Brain pericyte (primary cell): ENCODE measurements at places on chromosomes 2 and 18.

DNA sequence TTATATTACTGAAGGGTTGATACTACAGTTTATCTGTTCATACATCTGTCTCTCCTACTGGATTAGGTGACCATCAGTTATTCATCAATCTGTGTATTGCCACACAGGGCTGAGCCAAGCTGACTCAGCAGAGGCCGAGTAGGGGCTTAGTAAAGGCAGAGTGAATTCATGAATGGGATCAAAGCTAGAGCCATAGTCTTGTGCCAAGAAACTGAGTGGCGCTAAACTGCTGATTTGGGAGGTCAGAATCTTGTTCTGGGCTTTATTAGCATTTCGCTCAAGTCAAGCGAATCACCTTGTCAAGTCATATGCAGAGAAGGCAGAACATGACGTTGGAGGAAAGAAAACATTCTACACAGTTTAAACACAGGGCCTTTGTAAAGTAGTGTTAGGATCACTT lies 34.1 kb downstream of the SOCS6 start:
- DNase-seq = no peak

- no peak for DNase-seq
Observed at GRCh38 chr2:198259496-198259895, 455.1 kb downstream of the PLCL1 start.

GRCh38 chr2:26001743-26002351 lies 19.6 kb upstream of the KIF3C start:
- DNase-seq = no peak

DNA sequence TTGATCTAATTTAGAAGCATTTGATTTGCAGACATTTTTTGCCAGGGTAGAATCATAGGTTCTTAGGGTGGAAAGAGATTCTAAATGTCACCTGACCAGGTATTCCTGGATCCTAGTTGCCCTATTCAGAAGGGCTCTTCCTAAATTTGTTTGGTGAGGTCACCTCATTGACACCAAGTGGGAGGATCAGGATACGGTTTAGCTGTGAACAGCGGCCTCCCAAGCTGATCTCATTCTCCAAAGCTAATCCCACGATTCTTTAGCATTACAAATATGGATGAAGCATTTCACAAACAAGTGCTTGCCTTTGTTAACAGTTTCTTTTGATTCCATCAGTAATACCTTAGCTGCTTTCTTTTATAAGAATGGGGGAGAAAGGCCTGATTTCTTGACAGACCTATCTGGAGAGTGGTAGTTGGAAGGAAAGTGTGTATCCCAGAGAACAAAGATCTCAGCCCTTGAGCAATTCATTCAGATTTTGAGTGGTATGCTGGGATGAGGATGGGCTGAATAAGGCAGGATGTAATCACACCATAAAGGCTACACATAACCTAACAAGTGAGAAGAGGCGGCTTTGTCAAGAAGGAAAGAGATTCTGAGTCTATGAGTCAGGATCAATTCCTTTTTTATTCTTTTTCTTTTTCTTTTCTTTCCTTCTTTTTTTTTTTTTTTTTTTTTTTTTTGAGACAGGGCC lies 16.6 kb downstream of the KCTD1 start:
- DNase-seq = no peak

DNA sequence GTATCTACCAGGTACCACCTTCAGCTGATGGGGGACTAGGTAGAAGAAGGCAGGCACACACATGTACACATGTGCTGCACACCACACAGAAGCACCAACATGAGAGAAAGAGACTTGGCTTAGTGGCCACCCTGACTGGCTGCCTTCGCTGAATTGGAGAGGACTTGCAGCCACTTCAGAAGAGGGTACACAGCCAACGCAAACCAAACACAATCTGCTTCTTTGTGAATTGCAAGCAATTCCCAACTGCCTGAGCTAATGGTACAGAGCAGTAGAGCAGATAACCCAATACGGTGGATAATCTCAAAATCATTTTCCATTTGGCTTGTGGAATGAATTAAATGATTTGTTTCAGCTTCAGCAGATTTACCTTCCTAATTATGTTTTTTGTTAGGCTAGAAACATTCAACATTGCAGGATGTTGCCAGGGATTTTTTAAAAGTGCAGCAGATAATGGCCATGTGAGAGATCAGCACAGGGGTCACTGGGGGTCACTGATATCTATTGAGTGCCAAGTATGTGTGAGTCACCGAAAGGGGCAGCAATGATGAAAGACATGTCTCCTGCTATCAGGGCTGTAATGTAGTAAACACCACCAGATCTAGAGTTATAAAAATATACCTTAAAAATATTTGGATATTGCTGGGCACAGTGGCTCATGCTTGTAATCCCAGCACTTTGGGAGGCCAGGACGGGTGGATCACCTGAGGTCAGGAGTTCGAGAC lies 652.6 kb downstream of the BCL11A start:
- DNase-seq = no peak

DNA sequence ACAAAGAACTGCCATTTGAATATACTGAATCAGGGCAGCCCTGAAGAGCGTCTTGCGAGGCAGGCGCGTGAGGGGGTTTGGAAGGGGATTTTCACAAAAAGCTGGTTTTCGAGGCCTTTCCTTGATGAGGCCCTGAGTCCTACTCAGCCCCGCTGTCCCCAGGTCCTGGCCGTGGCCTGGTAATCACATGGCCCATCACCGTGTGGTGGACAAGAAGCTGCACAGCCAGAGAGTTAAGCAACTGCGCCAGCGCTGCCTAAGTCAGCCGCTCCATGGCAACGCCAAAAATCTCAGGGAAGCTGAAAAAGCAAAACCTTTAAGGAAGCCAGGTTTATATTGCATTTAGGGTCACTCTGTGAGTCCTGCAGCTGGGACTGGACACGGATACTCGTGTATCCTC lies 341.2 kb upstream of the MYT1L start:
- no peak for DNase-seq

DNA sequence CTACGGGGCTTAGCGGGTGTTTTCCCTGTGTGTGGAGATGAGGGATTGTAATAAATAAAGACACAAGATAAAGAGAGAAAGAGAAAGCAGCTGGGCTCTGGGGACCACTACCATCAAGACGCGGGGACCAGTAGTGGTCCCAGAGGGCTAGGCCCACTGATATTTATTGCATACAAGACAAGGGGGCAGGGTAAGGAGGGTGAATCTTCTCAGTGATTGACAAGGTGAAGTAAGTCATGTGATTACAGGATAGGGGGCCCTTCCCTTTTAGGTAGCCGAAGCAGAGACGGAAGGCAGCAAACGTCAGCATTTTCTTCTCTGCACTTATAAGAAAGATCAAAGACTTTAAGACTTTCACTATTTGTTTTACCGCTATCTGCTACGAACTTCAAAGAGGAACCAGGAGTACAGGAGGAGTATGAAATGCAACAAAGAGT lies 4.5 kb upstream of the GAL3ST2 start:
- DNase-seq = no peak

DNA sequence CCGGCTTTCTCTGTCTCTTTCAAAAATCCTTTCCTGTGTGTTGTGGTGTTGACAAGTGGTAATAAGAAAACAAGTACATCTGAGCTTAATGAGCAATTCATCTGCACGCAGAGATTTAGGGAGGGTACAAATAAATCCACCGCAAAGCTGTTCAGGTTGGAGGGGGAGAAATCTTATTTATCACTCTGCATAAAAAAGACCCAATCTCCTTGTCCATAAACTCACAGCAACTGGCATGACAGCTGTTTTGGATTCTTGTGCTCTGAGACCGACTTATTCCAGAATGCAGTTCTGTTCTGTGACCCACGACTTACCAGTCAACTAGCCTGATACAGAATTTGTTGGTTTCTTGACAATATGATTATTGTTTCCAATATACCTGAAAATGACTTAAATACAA lies 380.1 kb downstream of the SOX11 start:
- no peak for DNase-seq

GRCh38 chr2:65957454-65957853 lies 477.5 kb upstream of the MEIS1 start:
- DNase-seq = no peak

DNA sequence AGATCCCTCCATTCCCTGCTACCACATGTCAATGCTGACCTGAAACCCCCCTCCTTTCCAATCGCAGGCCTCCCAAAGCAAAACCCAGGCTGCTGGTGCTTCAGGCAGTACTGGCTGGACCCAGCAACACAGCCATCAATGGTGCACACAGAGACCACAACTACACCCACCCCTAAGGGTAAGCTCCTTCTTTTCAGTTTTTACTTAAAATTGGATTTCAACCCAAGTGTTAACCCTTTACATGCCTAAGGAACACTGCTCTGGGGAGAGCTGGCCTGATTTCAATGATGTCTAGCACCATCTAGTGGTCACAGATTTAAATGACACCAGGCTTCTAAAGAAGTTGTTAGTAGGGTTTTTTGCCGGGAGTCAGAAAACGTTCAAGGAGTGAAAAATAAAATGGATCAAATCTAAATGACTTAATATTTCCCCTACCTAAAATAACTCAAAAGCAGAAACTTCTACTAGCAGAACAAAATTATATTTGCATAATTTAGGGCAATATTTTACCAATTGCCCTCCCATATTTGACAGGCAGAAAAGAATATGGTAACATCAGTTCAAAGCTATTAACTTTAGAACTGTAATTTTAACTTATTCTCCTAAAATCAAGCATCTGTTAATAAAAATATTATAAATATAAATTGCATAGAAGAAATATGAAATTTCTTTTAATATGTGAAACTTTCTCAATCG lies 24.6 kb downstream of the FECH start:
- no peak for DNase-seq

- no peak for DNase-seq
Observed at GRCh38 chr2:106085181-106085940, 108.7 kb downstream of the UXS1 start.

GRCh38 chr2:41222593-41222992 lies 770.7 kb upstream of the SLC8A1 start:
- no peak for DNase-seq

DNA sequence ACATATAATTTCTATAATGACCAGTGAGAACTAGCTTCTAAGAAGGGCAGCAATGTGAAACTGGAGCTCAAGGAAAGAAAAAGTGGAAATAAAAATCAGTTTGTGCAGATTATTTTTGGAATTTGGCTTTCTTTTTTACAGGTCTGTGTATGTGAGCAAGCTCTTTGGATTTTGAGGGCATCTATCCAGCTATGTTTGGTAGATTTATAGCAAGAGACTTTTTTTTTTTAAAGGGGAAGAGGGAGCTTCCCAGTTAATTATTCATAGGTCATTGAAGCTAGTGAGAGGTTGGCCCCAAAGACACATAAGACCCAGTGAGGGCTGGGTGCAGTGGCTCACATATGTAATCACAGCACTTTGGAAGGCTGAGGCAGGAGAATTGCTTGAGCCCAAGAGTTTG lies 24.0 kb upstream of the COLEC12 start:
- DNase-seq = no peak

DNA sequence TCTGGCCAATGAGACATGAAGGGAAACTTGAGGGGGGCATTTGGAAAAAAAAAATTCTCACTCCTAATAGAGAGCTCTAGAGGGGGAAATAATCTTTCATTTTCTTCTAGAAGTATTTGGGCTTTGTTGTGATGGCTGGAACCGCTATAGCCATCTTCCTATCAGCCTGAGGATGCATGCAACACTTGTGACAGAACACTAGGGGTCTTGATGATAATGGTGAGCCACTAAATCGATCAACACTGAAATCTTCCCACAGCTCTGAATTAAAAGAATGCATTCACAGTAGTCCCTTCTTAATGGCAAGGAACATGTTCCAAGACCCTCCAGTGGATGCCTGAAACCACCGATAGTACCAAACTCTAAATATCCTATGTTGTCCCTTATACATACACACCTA lies 325.3 kb downstream of the LNPK start:
- DNase-seq = no peak

DNA sequence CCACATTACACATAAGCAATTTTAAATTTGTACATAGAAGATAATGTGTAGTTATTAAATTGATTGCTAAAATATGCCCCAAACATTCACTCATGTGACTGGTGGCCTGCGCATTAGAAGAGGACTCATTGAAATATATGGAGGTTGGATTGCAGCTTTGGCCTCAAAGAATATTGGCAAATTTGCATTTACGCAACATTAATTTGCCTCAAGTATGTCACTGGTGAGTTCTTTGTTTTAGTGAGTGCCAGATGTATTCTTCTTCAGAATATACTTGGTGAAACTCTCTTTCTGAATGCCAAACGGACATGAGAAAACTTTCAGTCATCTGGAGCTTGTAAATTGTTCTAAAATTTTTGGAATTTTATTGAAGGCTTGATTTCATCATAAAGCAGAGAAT lies 5.9 kb upstream of the EFEMP1 start:
- no peak for DNase-seq

GRCh38 chr2:187878112-187878511 lies 323.9 kb upstream of the TFPI start:
- no peak for DNase-seq

GRCh38 chr2:81206216-81206615 lies 901.7 kb upstream of the LRRTM1 start:
- DNase-seq = no peak

- no peak for DNase-seq
Observed at GRCh38 chr2:240289701-240290431, 145.6 kb upstream of the GPC1 start.

DNA sequence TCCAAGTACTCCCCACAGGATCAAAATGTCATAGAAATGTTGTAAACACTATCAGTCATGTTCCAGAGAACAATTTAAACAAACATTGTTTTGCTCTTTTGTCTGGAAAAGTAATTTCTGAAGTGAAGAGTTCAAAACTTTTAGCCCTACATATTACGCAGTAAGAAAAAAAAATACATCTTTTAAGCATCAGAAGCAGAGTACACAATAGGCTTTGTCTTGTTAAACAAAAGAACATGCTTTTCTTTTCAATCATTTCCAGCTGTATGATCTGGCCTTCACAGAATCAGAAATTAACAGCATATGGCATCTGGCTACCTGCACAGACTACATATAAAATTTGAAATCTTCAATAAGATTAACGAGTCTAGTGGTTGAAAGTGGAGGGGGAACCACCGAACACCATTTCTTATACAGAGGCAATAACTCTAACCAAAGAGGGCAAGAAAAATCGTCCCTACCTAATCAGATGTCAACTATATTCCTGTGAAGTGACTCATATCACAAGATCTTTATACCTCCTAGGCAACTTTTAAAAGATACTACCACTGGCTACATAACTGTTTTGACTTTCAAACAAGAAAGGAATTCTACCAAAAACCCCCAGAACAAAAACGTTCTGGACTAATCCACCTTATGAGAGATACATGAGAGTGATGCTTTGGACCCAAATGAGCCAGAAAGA lies 149.3 kb downstream of the EXOC6B start:
- no peak for DNase-seq

- DNase-seq = no peak
Observed at GRCh38 chr18:41870817-41871216, 84.2 kb upstream of the PIK3C3 start.

DNA sequence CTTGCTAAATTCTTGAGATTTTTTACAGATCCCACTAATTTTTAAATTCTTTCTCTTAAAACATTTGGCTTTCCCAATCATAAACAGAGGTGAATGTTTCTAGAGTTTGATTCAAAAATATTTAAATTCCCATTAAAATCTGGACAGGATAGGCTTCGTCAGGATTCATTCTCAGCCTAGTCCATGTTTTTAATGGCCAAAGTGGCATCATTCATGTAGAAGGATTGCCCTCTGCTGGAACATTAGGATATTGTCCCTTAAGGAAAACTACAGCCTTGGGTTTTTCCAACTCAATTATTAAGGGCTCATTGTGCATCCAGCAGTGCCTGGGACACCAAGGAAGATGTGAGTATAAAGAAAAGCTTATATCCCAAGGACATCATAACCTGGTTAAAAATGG lies 71.7 kb downstream of the TPGS2 start:
- DNase-seq = no peak
